NCI-H524 treated with DMSO at 0.1 percent for 48 hours (cell line): ENCODE measurements at places on chromosomes 1 and 21.

DNA sequence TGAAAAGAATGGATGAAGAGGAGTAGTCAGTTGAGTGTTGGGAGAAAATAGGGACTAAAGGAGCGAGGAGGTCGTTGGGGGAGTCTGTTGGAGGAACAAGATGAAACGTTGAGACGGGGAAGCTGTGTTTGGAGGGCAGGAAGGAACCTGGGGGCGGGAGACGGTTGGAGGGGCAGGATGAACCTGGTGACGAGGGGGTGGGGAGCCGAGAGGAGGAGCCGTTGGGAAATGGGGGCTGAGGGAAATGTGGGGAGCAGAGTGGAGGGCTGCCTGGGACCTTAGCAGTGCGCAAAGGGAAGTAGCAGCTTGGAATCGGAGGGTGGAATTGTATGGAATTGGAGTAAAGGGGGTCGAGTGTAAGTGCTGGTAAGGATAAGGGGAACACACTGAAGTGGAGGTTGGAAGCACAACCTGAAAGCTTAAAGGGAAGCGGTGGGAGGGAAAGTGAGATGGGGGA lies 630 bp downstream of the MTF2 start:
- no peak for DNase-seq

GRCh38 chr1:79737193-79737592 lies 730.7 kb upstream of the ADGRL4 start:
- no peak for DNase-seq

DNA sequence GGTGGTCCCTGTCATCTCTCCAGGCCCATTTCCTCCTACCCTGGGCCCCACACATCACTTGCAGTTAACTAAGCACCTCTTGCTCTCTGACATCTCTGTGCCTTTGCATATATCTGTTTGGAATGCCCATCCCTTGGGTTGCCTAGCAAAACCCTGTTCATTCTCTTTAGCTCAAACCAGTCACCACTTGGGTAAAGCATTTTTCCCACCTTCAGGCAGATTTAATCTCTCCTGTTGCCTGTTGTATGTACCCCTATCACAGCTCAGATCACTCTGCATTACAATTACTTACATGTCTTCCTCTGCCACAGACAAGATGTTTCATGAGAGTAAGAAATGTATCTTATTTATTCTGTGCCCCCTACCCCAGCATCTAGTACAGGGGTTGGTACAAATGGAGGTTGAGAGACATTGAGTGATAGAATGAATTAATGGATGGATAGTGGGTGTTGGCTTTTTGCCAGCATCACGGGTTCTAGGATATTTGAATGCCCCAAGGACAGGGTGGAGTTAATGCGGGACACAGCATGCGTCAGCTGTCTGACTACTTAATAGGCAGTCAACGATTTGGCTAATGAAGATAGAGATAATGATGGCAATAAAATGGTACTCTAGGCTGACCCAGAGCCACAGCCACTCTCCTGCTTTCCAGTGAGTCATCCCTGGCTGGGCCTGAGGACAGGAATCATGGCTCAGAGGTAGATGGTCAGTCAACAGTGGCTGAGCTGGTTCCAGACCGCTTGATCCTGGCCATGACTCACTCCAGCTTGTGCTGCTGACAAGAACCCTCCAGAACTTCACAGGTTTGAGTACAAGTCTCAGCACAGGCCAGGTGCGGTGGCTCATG lies 6.5 kb downstream of the NR0B2 start:
- no peak for DNase-seq

GRCh38 chr1:110690709-110691365 lies 16.1 kb upstream of the KCNA3 start:
- DNase-seq, result no peak

- no peak for DNase-seq
Measured at GRCh38 chr1:78387871-78388270, 102.9 kb upstream of the PTGFR start.

GRCh38 chr1:45876000-45876617 lies 72.7 kb downstream of the MAST2 start:
- DNase-seq, result no peak

DNA sequence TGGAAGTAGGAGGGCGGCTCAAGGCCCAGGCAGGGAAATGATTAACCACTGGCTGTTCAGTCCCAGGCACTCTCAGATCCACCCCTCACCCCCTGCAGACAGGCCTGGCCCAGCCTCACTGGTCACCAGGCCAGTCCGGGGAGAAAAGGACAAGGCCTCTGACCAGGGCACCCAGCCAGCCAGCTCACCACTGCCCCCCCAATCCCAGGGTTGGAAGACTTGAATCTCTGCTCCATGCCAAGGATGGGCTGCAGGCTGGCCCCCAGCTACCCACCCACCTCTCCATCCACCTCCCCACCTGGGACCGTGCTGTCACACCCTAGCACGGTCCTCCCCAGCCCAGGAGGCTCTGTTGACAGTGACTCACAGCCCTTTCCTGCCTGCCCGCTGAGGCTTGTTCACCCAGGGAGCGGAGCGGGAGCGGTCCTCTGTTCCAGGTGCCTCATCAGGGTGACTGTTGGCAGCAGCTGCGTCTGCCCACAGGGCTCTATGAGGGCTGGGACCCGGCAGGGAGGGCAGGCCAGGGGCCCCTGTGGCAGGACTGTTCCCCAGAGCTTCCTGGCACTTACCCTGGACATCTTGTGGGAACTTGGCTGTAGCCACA lies 2.2 kb downstream of the LAD1 start:
- DNase-seq, result no peak

- no peak for DNase-seq
Measured at GRCh38 chr1:29470788-29471119, 234.4 kb downstream of the PTPRU start.

DNA sequence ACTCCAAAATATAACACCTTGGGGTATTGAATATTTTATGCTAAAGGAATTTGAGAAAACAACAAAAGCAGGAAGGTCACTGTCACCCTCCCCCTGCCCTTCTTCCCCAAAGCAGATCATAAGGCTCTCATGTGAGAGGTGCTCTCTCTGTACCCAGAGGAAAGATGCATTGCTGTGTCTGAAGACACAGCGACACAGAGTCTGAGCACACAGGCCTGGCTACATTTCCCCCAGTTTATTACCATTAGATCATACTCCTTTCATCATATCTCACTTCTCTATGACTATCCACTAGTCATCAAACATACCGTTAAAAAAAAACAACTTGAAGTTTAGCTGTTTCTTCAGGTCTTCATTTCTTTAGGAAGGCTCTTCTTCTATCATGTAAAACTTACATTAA lies 127.1 kb downstream of the PPIAL4G start:
- no peak for DNase-seq

- DNase-seq, result no peak
Measured at GRCh38 chr1:108600504-108600903, 40.6 kb downstream of the EEIG2 start.

- no peak for DNase-seq
Measured at GRCh38 chr1:179168536-179168935, 60.9 kb downstream of the ABL2 start.

DNA sequence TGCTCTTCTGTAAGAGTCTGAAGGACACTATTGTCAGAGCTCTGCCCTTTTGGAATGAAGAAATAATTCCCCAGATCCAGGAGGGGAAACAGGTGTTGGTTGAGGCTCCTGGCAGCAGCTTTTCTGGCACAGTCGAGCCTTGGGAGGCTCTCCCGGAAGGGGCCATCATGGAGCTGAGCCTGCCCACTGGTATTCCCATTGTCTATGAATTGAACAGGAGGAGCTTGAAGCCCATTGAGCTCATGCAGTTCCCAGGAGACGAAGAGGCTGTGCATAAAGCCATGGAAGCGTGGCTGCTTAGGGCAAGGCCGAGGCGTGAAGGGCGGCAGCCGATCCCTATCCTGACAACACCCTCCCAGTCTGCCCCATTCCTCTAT lies 26.6 kb downstream of the UBE4B start:
- no peak for DNase-seq

GRCh38 chr1:30033256-30034104 lies 689.9 kb downstream of the MATN1 start:
- DNase-seq, result no peak

DNA sequence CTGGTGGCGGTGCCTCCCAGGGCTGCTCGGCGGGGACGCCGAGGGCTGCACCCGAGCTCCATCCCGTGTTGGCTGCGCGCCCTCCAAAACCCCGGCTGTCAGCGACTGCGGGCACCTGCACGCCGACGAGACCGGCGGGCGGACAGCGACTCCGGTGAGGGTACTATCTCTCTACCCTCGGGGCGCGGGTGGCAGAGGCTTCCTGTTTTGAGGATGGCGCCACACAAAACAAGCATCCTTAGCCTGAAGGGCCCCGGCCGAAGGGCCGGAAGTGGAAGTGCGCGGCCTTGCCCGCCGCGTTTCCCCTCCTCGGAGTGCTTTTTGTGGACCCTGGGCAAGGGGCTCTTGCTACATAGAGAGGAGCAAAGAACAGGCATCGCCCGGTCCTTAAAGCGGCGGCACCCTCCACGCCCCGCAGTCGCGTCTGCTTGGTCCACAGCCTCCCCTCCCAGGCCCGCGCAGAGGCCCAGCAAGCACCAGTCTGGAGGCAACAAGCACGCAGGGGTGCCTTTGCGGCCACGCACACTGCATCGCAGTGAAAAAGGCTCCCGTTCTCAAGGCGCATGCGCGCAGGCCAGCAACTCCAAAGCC lies 561 bp upstream of the COQ8A start:
- peak; percentile 67 for DNase-seq

DNA sequence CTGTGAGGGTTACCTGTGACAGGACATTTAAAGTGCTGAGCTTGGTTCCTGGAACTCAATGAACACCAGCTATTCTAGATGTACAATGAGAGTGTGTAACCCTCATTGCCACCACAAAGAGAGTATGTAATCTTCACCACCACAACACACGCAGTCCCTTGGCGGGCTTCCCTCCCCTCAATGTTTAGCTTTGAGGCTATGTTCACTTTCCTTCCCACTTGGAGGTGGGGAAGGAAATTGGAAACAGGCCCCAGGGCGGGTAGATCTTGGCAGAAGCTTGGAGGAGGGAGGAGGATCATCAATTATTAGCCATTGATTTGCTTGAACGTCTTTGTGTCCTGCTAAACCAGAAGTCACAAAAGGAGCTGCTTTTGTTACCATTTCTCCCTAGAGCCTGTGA lies 8.3 kb upstream of the COL16A1 start:
- DNase-seq, result no peak

- DNase-seq, result no peak
Measured at GRCh38 chr1:205317311-205317917, 4.1 kb downstream of the NUAK2 start.

DNA sequence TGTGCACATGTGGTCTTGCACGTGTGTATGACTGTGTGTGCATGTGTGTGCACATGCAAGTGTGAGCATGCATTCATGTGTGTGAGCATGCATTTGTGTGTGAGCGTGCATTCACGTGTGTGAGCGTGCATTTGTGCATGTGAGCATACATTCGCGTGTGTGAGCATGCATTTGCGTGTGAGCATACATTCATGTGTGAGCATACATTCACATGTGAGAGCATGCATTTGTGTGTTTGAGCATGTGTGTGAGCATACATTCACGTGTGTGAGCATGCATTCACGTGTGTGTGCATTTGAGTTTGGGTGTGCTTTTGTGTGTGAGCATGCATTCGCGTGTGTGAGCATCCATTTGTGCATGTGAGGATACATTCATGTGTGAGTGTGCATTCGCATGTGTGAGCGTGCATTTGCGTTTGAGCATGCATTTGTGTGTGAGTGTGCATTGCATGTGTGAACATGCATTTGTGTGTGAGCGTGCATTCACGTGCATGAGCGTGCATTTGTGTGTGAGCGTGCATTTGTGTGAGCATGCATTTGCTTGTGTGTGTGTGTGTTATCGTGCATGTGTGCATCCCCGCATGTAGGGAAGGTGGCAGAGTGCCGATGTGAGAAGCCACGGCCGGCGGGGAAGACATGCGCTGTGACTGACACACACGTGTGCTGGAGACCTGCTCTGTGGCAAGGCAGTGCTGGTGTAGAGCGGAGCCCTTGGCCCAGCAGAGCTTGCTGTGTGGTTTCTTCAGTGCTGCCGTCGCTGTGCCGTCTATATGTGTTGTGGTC lies 18.2 kb downstream of the ITGB2 start:
- no peak for DNase-seq

DNA sequence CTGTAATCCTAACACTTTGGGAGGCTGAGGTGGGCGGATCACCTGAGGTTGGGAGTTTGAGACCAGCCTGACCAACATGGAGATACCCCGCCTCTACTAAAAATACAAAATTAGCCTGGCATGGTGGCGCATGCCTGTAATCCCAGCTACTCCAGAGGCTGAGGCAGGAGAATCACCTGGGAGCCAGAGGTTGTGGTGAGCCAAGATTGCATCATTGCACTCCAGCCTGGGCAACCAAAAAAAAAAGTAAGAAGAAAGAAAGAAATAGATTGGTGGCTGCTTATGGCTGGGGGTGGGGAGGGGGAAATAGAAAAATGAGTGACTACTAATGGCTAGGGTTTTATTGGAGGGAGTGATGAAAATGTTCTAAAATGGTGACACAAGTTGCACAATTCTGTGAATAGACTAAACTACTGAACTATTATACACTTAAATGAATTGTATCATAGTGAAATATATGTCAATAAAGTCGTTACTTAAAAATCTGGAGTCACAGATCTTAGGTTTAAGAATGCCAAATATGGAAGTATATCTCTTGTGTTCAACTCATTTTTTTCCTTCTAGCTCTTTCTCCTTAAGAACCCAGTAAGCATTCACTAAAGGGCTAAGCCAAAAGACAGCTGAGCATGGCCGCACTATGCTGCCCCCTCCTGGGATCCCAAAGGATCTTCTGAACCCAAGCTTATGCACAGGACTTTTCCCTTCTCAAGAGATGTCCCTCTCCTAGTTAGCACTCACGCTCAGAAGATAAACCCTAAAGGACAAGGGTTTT lies 3.2 kb upstream of the NPL start:
- peak; percentile 49 for DNase-seq

GRCh38 chr1:44326024-44326701 lies 28.9 kb downstream of the ERI3 start:
- DNase-seq, result no peak

DNA sequence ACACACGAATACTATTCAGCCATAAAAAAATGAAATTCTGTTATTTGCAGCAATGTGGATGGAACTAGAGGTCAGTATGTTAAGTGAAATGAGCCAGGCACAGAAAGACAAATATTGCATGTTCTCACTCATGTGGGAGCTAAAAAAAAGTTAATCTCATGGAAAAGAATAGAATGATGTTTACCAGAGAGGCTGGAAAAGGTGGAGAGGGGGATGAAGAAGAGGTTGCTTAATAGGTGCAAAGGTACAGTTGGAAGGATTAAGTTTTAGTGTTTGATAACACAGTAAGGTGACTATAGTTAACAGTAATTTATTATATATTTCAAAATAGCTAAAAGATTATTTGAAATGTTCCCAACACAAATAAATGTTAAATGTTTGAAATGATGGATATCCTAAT lies 10.8 kb upstream of the RGL1 start:
- DNase-seq, result no peak

DNA sequence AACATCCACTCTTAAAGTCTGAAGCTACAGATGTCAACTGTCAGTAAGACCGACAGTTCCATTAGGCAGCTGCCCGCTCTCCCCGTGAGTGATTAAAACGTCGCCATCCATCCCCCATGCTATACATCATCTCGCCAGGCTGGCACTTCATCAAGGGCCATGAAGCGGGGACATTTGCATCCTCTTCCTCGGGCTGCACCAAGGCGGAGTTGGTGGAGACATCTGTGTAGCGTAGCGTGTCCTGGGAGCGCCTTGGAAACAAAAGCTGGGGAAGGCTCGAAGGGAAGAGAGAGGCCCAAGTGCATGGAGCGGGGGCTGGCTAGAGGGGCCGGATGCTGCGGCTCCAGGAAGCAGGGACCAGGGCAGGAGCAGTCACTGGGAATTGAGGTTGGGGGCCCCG lies 250.1 kb downstream of the KAZN start:
- DNase-seq, result no peak

- DNase-seq, result peak; percentile 98
Measured at GRCh38 chr1:201692555-201693394, 136.2 kb upstream of the IPO9 start.
